Stimulated activated CD4-positive, alpha-beta T cell treated with anti-CD3 and anti-CD28 coated beads, Interleukin-1b, Interleukin-23, amount 100 ng/mL, for 4 hours (primary cell): ENCODE measurements at places on chromosomes 7 and 10.
A peak's percentile ranks its signal among the peaks of the same experiment; 100 is the strongest.

DNA sequence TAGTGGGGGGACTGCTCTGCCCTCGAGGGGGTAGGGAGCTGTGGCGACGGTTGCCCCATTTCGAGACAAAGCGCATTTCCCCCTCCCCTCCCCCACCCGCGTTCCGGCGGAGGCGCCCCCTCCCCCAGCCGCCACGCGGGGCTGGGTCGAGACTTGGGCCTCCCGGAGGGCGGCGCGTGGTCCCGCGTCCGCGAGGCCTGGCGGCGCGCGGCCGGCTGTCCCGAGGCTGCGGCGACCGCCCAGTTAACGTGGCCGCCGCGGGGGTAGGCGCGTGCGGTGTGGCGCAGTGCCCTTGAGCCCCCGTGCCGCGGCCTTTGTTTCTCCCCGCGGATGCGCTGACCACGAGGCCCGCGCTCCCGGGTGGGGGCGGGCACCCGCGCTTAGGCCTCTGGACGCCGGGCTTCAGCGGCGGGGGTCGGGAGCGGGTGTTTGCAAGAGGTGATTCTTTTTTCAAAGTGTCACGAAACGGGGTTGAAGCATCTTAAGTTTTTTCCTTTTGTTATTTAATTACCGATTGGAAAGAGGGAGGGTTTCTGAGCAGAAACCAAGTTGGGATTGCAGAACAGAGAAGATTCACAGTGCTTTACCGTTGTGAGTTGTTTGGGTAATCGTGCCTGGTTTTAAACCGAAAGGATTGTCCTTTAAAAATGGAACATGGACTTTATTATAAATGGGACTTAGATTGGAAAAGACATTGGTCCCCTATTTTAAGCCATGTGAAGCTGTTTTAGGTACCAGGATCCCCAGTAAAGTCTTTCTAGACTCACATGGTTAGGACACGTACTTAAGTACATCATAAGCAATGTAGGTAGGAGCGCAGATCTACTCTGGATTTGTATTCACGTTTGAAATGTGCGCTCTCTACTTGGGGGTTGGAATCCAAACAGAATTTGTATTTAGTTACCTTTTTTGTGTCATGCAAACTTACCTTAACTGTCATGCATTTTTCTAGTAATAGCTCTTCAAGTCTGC lies 760 bp downstream of the CBX3 start:
- peak; percentile 63 for DNase-seq

GRCh38 chr7:28360739-28361138 lies 51.6 kb upstream of the CREB5 start:
- DNase-seq = no peak

GRCh38 chr7:153022475-153023193 lies 263.1 kb downstream of the ACTR3B start:
- DNase-seq = no peak

- no peak for DNase-seq
These were observed 90.6 kb downstream of the ODAD2 start for GRCh38 chr10:27908231-27908630.

- DNase-seq = no peak
These were observed 175.8 kb downstream of the TRIL start for GRCh38 chr7:28782362-28782761.

DNA sequence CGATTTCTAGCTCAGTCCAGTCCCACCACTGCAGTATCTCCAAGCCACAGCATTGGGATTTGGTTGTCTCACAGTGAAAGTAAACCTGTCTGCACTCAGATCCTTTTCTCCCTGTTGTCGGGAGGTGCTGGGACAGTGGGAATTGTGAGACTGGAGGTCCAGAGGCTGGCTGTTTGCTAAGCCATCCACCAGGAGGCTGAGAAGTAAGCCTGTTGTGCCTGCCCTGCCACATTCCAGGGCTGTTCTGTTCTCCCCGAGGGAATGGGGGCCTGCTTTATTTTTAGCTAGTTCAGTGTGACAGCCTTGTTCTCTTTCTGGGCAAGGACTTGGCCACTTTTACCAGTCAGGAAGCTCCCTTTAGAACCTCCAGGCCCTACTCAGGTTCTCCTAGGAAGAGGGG lies 54.9 kb downstream of the HK1 start:
- DNase-seq = no peak

DNA sequence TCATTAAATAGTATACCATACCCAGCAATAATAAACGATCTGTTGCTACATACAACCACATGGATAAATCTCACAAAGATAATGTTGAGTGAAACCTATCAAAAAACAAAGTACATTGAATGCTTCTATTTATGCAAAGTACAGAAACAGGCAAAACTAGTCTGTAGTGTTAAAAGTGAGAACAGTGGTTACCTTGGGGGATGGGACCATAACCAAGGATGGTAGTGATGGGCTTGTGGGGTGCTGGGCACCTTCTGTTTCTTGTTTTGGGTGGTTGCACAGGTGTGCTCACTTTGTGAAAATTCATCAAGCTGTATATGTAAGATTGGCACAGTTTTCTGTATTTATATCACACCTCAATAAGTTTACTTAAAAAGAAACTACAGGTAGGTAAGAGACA lies 105.7 kb downstream of the ATE1 start:
- no peak for DNase-seq

- no peak for DNase-seq
These were observed 28.8 kb downstream of the XPNPEP1 start for GRCh38 chr10:109894516-109894915.

DNA sequence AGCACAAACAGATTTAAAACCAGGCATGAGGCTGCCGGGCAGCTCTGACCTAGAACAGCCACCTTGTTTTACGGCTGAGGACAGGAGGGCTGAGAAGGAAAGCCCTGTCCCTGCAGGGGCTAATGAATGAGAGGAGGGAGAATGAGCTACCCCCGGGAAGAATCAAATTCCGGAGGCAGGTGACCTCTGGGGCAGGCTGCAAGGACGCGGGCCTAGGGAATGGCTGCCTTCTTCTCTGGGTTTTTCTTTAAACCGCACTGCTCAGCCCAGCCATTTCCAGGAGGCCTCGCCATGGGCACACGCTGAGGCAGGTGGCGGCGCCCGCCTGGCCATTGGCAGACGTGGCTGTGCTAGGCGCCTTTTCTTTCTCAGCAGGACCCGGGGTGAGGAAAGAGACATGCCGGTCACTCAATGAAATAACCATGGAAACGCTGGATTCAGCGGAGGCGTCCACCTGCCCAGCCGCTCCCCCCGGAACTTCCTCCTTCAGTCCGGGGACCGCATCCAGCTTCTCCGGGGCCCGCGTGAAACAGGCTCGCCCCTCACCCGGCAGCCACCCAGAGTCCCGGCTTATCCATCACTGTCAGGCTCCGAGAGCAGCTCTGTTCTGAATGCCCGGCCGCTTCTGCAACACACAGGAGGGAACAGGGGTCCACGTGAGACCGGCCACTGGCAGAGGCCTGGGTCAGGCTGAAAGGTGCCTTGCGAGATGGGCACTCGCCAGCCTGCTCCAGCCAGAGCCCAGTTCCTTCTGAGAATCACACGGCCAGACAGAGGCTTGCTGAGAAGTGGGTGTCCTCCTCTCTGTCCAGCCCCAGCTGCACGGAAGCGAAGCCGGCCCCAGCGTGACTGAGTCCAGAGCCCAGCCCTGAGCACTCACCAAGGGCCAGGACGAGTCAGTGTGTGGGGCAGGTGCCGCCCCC lies 82.1 kb downstream of the PDGFA start:
- DNase-seq = no peak

- DNase-seq = no peak
These were observed 54.2 kb downstream of the RBM33 start for GRCh38 chr7:155698633-155699032.

GRCh38 chr7:35379481-35379880 lies 125.6 kb upstream of the TBX20 start:
- no peak for DNase-seq

- DNase-seq = no peak
These were observed 138.1 kb upstream of the TCF7L2 start for GRCh38 chr10:112811741-112812551.

GRCh38 chr10:121662945-121663917 lies 65.0 kb upstream of the FGFR2 start:
- DNase-seq = no peak

GRCh38 chr7:42745357-42746059 lies 166.4 kb downstream of the C7orf25 start:
- DNase-seq = no peak

- no peak for DNase-seq
These were observed 64.1 kb upstream of the PDZD8 start for GRCh38 chr10:117439243-117439912.

GRCh38 chr7:108045154-108045553 lies 42.2 kb upstream of the LAMB1 start:
- DNase-seq = no peak

DNA sequence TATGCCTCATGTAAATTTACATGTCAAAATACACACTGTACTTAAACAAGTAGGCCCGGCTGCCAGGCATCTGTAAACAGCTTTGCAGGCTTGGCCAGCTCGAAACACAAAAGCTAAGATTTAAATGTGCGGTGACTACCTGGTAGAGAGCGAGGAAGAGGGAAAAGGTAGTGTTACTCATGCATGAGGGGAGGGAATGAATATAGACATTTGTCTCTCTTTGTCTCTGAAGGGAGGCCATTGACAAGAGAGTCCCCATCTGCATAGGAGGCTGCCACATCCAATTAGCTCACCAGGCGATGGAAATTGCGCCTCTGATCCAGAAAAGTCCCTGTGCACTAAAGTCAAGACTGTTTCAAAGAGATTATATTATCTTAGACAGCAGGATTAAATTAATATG lies 535.8 kb downstream of the PTPRN2 start:
- DNase-seq = no peak

DNA sequence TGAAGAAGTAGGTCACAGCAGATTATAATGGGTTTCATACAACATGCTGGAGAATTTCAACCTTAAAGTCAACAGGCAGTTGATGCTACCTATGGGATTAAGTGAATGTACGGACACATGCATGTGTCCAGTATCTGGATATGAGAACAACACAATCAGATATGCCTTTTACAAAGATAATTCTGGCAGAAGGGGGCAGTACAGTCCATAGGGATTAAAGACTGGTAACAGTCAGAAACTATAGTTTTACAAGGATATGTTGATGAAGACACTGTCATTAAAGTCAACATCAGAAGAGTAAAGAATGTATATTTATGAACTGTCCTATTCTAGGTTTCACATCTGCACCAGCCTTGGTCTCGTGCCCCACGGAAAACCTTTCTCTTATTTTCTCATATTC lies 41.5 kb downstream of the ANKMY2 start:
- no peak for DNase-seq

GRCh38 chr10:66931949-66932343 lies 6.1 kb downstream of the LRRTM3 start:
- DNase-seq = no peak

- DNase-seq = no peak
These were observed 158.9 kb downstream of the EGFR start for GRCh38 chr7:55177589-55178261.

- no peak for DNase-seq
These were observed 27.9 kb upstream of the ASCC1 start for GRCh38 chr10:72243822-72244437.

GRCh38 chr10:75297021-75297599 lies 61.4 kb upstream of the COMTD1 start:
- DNase-seq = no peak

- no peak for DNase-seq
These were observed 226.7 kb upstream of the NPY start for GRCh38 chr7:24057243-24057642.

- no peak for DNase-seq
These were observed 344.5 kb downstream of the RPS24 start for GRCh38 chr10:78378192-78378591.

- no peak for DNase-seq
These were observed 24.1 kb downstream of the GRIFIN start for GRCh38 chr7:2452074-2452507.

- DNase-seq = no peak
These were observed 97.6 kb upstream of the NMT2 start for GRCh38 chr10:15266117-15266516.

DNA sequence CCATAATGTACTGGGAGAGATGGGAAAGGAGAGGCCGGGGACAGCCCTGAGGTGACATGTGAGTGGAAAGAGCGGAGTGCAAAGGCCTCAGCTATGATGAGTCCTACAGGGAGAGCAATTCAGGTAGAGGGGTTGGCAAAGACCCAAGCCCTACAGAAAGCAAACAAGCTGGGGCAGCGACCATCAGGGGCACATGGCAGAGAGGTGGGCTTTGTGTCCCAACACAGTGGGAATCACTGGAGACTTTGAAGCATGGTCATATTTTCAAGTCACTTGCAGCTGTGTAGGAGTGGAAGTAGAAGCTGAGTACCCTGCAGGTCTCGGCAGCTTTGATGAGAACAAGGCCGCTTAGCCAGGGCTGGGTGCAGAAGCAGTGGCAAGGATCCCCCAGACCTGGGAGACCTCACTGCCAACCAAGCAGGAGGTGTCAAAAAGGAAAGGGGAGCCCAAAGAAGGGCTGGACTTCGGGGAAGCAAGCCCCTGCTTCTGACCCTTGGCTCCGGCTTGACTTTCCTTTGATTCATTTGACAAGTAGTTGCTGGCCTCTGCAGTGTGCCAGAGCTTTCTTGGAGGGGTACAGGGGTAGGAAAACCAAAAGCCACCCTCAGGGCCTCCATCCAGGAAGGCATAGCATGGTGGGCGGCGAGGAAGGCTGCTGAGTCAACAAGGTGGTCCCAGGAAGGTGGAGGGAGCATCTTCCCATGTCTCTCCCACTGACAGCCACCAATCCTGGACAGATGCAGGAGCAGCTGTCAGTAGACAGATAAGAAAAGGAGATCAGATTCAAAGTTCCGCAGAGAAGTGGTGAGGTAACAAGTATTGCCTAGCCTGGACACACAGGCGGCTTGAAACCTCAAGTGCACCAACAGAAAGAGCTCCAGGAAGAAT lies 1.9 kb upstream of the PGAM2 start:
- no peak for DNase-seq

- no peak for DNase-seq
These were observed 214.8 kb upstream of the MAGI2 start for GRCh38 chr7:79668292-79668691.

DNA sequence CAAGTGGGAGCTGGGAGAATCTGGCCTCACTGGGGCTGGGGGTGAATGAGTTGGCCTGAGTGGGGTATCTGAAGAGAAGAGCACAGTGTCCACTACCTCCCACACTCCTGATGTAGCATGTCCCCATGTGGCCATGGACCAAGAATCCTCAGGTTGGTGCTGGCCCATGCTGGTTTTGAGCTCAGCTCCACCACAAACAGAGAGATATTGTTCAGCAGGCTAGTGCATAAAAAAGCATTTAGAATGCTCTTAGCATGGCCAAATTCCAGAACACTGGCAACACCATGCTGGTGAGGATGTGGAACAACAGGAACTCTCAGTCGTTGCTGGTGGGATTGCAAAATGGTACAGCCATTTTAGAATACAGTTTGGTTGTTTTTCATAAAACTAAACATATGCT lies 61.4 kb downstream of the FRMPD2 start:
- DNase-seq = no peak

DNA sequence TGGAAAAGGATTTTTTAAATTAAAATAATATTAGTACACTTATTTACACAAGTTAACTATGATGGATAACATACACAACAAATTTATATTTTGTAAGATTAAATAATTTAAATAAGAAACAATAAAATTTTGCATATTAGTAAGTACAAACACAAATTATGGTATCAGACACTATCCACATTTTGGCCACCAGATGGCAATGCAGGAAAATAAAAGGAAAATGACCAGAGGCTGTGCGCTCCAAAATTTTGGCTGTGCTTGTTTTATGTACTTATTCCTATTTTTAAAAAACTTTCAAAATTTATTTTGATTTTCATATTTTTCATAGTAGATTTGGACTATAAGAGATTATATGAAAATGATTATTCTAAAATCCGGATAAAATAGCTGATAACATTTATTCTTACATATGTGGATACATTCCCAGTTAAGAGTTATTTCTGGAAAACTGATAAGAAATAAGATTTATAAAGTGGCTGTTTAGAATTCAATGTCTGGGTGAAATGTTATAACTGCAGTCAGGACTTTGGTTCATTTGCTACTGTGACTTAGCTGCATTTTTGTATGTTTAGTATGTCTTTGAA lies 274.7 kb upstream of the HGF start:
- no peak for DNase-seq
